Mucosa of gallbladder (tissue), 1 donor: ENCODE measurements at places on chromosomes 4 and X.

DNA sequence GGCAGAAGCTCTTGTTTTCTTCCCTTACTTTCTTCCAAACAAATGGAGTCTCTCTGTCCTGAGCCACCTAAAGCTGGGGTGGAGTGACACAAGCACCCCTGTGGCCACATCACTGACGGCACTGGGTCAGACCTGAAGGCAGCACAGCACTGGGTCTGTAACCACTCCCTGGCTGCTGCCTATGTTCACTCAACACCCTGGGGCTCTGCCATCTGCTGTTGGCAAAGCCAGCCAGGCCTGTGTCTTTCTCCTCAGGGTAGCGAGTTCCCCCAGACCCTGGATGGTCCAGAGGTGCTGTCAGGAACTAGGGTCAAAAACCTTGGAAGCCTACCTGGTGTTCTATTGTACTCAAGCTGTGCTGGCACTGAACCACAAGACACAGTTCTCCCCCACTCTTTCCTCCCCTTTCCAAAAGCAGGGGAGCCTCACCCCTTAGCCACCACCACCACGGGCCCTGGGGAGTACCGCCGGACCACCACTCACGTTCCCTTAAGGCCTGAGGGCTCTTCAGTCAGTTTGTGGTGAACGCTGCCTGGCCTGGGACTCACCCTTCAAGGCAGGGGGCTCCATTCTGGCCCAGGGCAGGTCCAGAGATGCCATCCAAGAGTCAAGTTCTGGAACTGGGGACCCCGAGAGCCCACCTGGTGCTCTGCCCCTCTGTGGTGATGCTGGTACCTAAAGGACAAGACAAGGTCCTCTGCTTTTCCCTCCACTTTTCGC, 31.5 kb downstream of the TMEM271 start:
- DNase-seq, result no peak

DNA sequence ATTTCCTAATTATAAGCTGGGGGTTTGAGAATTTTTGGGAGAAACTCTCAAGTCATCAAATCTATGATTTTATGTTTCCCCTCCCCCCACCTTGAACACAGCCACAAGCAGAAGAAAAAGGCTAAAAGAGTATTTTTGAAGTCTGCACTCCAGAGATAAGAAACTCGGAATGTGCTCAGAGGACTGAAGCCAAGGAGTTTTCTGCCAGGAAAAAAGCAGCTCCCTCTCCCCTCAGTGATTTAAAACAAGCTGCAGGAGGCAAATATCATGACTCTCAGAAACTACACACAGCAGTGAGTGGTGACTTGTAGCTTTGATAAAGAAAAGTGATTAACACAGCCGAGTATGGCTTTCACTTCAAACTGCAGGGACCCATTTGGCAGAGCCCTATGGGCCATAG, 800.2 kb upstream of the FTHL17 start:
- DNase-seq, result no peak

GRCh38 chr4:5808081-5808741, 84.7 kb downstream of the CRMP1 start:
- DNase-seq, result no peak

DNA sequence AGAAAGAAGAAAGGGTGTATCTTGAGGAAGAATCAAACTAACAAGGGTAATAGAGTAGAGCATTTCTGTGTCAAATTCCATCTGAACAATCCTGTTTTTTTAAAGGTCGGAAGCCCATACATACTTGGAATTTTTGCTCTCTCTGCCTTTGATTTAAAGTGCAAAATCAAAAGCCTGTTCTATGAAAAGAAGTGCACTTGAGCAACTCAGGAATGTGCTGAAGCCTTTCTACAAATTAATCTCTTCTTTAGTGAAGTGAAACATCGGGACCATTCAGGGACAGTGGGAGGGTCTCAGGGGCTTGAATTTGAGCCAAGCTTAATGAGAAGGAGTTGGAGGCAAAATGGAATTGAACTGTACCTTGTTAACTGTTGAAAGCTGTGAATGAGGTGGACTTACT, 1008.5 kb upstream of the LCORL start:
- no peak for DNase-seq

DNA sequence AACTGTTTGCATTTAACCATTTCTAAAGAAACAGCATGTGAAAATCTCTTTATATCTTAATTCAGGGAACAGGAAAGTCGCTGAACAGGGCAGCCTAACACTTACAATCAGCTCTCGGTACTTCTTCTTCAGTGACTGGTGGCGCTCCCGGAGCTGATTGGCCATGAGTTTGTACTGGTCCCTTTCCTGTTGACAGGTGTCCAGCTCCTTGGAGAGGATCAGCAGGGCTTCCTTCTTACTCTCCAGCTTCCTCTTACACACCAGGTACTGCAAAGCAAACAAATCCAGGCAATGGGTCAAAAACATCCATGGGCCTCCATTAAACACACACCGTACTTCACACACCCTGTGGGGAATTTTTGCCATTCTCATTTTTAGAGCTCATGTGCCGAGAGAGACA, 36.4 kb downstream of the CCDC149 start:
- DNase-seq, result no peak

DNA sequence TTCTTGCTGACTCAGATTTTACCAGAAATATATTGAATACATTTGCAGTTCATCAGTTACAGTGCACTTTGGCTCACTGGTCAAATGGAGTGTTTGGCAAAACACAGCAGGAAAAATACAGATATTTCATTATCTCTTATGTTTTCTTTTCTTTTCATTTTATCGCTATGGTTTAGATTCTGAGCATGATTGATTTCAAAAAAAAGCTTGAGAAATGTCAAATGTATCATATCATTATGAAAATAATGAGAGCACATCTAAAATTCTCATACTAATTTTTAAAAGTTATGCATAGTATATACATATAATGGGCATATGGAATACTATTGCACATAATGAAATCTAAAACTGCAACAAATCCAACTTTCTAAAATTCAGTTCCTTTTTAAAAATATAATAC, 593.8 kb upstream of the PCDH7 start:
- DNase-seq, result no peak

GRCh38 chr4:52665592-52665991, 6.5 kb upstream of the USP46 start:
- DNase-seq, result no peak

DNA sequence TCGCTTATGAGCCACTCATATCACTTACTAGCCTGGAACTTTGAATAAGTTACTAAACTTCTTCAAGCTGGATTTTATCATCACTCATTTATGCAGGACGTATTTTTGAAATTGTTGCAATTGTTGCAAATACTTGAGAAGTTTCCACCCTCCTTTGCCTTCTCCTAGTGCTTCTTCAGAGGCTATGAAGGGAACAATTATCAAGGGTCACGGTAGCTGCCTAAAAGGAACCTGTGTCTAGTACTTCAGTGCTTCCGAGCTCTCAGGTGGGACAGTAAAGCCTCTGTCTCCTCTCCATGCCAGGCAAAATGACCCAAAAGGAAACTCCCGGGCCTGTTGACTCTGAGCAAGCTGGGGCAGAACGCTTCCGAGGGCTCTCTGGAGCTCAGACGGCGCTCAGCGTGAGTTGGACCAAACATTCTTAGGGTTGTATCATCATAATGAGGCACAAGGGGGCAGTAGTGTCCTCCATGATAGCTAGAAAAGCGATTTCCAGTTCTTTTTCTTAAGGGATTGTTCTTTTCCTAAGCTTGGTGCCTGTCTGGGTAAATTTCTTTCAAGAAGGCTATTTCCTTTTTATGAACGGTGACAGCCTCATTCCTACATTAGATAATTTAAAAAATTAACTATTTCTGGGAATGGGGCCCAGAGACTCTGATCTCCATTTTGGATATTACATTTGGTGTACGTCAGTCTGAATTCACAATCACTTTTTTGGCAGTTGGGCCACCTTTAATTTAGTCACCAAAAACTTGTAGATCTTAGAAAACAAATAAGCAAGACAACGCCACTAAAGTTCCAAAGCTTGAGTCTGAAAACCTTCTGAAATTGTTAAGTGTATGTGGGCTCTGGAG, 73.1 kb downstream of the PACRGL start:
- DNase-seq, result peak; percentile 46

- no peak for DNase-seq
Observed at GRCh38 chr4:87961993-87962392, 13.5 kb upstream of the SPP1 start.

DNA sequence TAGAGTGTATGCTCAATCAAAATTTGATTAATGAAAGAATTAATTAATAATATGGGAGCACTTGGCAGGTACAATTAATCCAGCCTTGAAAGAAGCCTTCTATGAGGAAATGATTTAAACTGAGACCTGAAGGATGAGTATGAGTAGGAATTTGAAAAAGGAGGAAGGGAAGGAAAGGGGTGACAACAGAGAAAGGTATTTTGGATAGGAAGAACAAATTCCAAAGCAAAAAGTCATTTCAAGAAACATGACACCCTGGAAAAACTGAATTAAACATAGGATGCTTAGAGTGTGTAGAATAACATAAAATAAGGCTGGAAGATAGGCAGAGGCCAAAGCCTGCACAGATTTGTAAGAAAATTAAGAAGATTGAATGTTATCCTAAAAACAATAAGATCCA, 29.6 kb downstream of the PHOX2B start:
- DNase-seq, result no peak

- peak; percentile 49 for DNase-seq
Observed at GRCh38 chrX:55007656-55008055, 7.5 kb downstream of the APEX2 start.

DNA sequence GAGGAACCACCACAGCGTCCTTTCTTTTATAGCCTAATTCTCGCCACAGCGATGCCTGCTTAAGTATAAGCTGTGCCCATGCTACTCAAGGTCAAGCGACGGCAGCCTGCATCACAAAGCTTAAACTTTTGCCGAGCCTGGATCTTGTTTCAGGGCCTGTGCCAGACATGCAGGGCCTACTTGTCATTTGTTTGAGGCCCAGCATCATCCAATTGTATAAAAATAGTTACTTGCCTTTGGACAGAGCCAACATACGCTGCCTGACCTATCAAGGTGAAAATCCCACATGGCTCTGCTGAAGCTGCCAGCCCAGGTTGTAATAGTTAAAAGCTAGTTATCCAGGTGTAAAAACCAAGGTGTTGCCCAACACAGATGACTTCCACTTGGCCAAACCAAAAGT, 107.1 kb downstream of the TMEM131L start:
- DNase-seq, result no peak

DNA sequence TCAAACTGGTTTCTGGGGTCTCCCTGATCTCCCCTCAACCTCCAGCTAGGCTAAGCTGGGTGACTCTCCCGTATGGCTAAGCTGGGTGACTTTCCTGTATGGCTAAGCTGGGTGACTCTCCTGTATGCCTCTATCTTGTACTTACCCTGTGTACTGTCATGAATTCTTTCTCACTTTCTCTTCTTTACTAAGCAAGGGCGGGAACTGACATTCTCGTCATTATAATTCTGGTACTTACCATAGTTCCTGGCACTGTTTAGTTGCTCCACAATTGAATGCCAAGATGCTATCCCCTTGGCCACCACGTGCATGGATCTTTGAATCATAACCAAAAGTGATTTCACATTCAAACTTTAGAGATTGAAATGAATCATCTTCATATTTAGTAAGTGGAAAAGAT, 8.8 kb downstream of the INTU start:
- no peak for DNase-seq

GRCh38 chrX:153516073-153516472, 1.4 kb upstream of the ATP2B3 start:
- DNase-seq, result no peak

- peak; percentile 30 for DNase-seq
Observed at GRCh38 chr4:155777971-155778735, 19.3 kb downstream of the GUCY1B1 start.

DNA sequence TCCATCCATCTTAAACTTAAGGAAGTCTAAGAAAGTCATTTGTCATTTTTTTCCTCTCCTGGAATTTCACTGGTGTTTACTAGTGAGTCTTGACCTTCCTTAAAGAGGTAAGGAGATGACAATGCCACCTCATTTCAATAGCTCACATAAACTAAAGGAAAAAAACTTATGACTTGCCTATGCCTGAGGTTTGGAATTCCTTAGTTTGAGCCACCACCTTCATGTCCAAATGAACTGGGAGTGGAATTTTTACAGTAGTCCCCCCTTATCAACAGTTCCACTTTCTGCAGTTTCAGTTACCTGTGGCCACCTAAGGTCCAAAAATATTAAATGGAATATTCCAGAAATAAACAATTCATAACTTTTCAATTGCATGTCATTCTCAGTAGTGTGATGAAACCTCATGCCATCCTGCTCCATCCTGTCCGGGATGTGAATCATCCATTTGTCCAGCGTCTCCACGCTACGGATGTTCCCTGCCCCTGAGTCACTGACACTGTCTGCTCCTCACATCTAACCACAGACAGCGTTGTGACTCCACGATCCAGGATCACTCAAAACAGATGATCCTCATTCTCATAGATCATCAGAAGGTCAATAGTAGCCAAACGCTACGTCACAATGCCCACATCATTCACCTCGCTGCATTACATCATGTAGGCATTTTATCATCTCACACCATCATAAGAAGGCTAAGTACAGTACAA, 177.4 kb downstream of the SH3KBP1 start:
- no peak for DNase-seq

DNA sequence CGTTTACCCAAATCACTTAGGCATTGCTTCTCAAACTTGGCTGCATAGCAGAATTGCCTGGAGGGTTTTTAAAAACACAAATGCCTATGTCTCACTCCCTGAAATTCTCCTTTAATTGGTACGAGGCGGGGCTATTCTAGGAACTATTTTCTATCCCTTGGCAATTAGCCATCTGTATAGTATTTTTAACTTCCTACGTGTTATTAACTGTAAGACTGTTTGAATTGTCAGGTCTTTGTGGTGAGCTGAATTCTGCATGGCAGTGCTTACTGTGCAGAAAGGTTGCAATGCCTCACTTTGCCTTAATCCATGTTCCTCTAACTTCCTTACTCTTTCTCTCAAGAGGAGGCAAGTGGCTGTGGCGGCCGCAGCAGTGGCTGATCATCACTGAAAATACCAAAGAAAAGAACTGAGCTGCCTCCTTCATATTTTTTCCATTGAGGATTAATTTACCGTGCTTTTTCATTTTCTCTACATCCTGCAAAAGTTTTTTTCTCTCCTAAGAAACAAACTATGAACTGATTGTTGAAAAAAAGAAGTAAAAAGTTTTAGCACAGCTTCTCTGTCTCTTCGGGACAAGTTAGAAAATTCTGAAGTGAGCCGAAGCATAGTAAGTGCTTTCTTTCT, at the start of gene SHROOM3:
Gene SHROOM3 (plus strand): TSS at position 329 of the 627 bp plus-strand sequence. CDS start 824 bp downstream, outside the sequence.
- DNase-seq, result no peak

DNA sequence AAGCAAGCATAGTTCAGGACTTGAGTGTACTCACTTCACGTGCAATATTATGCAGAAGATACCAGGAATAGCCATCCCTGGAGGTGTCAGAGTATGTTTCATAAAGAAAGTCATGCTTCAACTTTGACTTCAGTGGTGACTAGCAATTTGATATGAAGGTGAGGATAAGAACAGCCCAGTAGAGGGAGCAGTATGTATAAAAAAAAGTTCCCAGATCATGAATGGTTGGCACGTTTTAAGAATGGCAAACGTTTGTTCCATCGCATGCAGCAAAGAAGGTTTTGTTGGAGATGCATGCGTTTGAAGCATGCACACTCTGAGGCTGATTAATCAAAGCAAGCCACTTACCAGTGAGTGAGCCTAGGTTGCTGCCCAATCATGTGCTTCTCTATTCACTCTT, 33.5 kb upstream of the SLITRK4 start:
- no peak for DNase-seq
